ENCODE measurements at places on chromosomes 11 and 22. TPM values are rescaled to one million over a fixed set of nuclear protein-coding genes. Genes with fewer than 3 reads are reported as not detected.

- DNase-seq, result no peak
Observed at GRCh38 chr11:11981364-11981763, 27.1 kb downstream of the DKK3 start.

DNA sequence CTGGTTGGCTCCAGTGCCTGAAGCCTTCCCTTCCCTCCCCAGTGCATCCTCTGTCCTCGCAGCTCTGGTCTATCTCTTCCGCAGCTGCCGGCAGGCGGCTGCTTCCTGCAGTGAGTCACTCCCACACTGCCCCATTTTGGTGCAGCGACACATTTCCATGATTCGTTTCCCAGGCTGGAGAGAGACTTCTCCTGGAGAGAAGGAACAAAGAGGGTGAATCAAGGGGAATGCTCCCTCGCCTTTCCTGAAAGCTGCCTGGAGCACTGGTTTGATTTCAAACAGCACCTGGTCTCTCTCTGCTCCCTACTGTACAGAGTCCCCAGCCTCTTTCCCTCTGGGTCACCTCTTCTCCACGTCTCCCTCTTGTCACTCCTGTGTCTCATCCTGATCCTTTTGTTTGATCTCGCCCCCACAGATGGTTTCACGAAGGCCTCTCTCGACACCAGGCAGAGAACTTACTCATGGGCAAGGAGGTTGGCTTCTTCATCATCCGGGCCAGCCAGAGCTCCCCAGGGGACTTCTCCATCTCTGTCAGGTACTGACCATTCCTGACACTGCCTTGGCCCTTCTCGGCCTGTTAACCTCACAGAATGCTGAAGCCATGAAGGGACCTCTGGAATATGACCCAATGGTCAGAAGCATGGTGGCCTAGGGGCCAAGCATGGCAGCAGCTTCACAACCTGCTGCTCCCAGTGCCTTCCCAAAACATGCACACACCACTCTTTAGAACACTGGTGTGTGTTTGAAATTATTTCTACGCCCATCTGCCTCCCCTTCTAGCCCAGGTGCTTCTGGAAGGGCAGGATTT, at the start of gene TMA7B:
Gene TMA7B (plus strand): TSS at position 758 of the 808 bp plus-strand sequence. CDS start 3,978 bp downstream, outside the sequence.
- DNase-seq, result no peak

- DNase-seq, result no peak
Observed at GRCh38 chr22:47016631-47017030, 254.2 kb downstream of the TBC1D22A start.

DNA sequence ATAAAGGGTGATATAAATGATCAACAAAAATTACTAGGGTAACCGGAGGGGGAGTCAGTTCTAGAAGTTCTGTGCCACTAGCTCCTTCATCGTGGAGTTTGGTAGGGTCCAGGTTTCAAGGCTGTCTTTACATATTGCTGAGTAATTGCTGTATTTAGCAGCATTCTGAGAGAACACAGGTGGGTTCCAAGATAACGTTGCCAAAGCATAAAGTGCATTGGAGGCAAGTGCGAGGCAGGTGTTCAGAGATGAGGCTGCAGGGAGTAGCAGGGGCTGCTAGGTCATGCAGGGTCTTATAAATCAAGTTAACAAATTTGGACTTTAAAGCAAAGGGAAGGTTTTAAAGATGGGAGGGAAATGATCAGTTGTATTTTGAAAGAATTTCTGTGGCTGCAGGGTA, 17.8 kb downstream of the SGSM3 start:
- no peak for DNase-seq

- no peak for DNase-seq
Observed at GRCh38 chr22:41280065-41280464, 5.9 kb downstream of the RANGAP1 start.

DNA sequence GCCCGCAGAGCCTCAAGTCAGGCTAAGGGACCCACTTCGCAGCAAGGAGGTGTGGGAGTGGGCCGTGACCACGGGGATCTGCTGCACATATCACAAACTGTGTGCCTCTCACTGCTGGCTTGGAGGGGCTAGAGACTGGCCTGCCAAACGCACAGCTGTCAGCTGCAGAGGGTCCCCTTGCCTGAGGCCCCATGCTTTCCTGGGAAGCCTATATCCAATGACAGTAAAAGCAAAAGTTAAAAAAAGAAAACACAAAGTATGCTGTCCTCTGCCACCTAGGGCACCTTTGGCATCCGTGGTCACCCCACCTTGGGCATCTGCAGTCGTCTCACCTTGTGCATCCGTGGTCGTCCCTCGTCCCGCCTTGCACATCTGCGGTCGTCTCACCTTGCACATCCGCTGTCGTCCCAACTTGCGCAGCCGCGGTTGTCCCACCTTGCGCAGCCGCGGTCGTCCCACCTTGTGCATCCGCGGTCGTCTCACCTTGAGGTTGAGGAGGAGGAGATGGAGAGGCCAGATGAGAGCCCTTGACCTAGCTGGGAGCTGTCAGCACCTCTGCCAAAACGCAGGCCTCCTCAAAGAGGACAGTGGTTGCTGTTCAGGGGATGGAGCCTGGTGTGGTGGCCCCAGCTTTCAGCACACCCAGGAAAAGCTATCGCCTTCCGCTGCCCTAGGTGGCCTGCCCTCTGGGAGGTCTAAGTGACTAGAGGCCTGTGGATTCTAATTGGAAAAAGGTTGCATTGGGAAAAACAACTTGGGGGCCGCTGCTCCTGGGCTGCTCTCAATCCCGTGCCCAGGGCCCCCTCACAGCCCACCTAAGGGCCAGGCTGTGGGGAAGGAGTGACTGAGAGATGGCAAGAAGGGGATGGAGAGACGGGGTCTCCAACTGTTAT, 90.5 kb downstream of the MYEOV start:
- no peak for DNase-seq

- DNase-seq, result no peak
Observed at GRCh38 chr11:126751242-126751641, 249.3 kb downstream of the KIRREL3 start.

DNA sequence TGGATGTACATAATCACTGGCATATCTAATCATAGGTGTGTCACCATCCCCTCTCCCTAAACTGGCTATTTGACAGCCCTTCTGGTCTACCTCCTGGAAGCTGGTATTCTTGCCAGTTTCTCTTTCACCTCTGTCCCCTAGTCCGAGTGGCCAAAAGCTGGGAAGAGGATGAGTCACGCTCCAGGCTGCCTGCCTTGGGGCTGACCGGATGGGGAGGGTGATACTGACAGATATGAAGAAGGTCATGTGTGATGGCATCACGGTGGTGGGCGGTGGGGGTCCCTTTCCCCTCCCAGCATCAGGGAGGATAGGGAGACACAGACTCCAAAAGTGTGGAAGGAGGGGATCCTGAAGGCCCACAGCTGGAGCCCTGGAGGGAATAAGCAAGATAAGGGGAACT, 4.8 kb downstream of the OAF start:
- DNase-seq, result no peak

DNA sequence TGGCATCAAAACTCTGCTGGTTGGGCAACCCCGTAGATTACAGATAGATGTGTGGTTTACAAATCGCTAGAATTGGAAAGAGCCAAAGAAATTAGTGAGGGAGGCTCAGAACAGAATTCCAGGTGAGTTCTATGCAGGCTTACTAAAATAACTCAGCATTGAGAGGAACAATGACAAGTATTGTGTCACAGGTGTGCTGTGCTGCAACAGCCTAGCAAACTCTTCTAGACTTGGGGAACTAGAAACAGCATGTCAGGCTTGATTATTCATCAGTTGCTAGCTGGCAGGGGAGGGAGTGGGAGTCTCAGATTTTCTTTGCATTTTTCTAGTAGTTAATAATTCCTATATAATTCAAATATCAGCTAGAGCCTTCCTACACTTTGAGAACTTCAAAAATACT, 26.3 kb upstream of the RASD2 start:
- DNase-seq, result no peak

DNA sequence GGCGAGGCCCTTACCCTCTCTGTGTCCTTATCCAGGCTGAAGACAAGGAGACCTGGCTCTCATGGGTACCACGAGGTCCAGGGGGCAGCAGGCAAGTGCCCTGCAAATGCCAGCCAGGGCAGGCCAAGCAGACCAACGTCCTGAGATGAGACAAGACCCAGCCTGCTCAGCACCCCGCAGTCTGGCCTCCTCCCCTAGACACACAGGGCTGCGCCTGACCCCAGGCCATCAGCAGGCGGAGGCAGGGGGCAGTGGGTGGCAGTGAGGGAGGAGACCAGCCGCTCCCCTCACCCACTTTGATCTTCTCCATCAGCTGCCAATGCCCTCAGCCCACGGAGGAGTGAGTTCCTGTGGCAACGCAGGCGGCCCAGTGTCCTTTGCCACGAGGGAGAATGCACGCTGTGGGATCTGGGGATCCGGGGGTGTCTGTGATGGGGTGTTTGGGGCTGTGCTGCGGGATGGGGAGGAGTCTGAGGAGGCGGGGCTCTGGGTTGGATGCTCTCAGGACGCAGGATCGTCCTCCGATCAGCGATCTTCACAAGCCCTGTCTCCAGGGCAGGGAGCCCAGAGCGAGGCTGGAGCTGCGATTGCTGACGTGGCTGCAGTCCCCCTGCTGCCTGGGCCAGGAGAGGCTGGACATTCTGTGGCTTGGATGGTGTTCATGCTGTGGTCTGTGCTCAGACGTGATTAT, 30.5 kb upstream of the PPARA start:
- no peak for DNase-seq

- no peak for DNase-seq
Observed at GRCh38 chr11:87150936-87151335, 113.2 kb downstream of the TMEM135 start.

DNA sequence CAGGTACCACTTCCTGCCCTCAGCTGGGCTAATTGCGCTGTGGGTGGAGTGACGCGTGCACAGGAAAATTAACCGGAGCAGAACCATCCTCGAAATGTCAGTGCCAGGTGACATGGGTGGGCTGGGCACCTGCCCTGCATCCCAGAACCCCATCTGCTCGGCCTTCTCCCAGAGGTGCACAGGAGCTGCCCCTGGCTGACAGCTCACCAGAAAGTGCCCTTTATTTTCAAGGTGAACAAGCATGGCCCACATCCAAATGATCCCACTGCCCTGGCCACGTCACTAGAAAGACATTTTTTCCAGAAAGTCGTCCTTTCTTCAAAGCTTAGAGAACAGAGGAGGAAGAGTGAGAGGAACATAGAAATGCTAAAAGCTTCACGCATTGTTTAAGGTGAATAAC, 4.1 kb upstream of the ELFN2 start:
- no peak for DNase-seq

DNA sequence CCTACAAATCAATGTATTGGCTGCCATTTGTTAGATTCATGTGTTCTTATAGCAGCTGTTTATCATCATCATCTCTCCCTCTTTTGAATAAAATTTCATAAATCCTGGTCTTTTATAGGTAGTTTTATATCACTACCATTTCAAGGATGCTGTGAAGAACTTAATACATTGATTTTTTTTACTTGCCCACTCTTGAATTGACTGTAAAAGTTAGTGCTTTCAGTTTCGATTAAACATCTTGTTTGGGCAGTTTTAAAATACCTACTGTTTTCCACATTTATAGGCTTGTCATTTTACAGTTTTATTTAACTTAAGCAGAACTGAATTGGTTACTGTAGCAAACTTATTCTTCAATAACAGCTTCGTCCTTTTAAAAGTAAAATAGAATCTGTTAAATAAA, 59.5 kb downstream of the TTC17 start:
- no peak for DNase-seq

DNA sequence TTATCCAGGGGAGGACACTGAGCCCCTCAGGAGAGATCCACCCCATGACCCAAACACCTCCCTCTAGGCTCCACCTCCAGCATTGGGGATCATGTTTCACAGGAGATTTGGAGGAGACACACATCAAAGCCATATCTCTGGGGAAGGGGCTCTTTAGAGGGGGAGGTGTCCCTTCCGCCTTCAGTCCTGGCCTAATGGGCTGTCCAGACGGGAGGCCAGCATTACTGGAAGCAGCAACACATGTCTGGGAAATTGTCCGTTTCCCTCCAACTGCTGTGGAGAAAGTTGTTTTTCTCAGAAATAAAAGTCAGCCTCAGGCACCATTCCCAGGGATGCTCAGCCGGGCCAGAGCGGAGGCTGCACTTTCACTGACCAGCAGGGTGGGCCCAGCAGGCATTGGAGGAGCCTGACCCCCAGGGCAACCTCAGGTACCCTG, 9.5 kb downstream of the CACNA1I start:
- DNase-seq, result no peak

- DNase-seq, result no peak
Observed at GRCh38 chr11:69986830-69987229, 91.3 kb upstream of the ANO1 start.

- DNase-seq, result no peak
Observed at GRCh38 chr22:31901388-31902137, 42.8 kb upstream of the YWHAH start.

- no peak for DNase-seq
Observed at GRCh38 chr11:46361283-46362155, 14.3 kb downstream of the DGKZ start.

DNA sequence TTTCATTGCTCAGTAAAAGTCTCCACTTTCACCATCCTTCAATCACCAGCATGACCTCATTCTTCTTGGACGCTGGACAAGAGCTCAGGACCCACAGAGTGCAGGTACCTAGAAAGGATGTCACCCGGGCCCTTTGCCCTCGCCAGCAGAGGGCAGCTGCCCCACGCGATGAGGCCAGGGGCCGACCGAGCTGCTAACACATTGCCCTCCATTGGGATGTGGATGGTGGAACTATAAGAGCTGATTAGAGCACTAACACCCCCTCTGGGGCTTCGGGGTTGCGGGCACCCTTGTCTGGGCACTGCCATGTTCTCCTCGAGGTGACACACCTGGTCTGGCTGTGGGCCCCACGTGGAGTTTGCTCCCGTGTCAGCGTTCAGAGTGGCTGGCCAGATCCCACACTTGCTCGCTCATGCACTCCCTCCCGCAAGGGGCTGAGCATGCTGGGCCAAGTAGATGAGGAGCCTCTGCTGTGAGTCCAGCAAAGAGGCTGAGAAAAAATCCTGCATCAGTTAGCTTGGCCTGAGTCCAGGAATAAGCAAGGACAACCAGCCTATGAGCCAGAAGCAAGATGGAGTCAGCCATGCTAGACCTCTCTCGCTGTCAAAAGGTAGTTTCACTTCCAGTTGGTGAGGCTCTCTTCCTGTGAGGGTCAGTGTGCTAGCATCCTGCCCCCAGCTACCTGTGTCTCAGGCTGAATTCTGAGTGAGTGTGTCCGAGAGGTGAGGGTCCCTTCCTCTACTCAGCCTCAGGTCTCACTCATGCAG, 9.8 kb downstream of the KRTAP5-6 start:
- peak; percentile 18 for DNase-seq

GRCh38 chr11:9701799-9702198, 37.9 kb downstream of the SWAP70 start:
- DNase-seq, result no peak

The GGTLC3 gene
- total RNA-seq, result not detected

The GRAP2 gene
- total RNA-seq, result 4.2 TPM

The NDUFS8 gene
- total RNA-seq, result 149 TPM

The C11orf68 gene
- total RNA-seq, result 29.0 TPM

The PIH1D2 gene
- 1.0 TPM for total RNA-seq

The ANGPTL5 gene
- not detected for total RNA-seq

The SAA1 gene
- 16.8 TPM for total RNA-seq

The SLC22A8 gene
- total RNA-seq, result not detected

The NRGN gene
- 11.1 TPM for total RNA-seq

The DDTL gene
- total RNA-seq, result 4.7 TPM

The CHRNA10 gene
- 1.4 TPM for total RNA-seq

The SEPTIN5 gene
- total RNA-seq, result 2.5 TPM

The ANO1 gene
- 8.3 TPM for total RNA-seq

The TMEM121B gene
- 0.64 TPM for total RNA-seq
